Activated T-helper 2 cell treated with anti-CD3 and anti-CD28 coated beads, Interferon-gamma antibody, Interleukin-2, Interleukin-4, amounts not matched to agents 10 μg/mL and 5 μg/mL and 100 μg/mL, durations not matched to agents 14 hours and 24 hours and 36 hours (primary cell): ENCODE measurements at places on chromosomes 5 and 9. TPM values are rescaled to one million over a fixed set of nuclear protein-coding genes. Genes with fewer than 3 reads are reported as not detected.

GABRP gene
- not detected in 2 replicates for total RNA-seq

DNA sequence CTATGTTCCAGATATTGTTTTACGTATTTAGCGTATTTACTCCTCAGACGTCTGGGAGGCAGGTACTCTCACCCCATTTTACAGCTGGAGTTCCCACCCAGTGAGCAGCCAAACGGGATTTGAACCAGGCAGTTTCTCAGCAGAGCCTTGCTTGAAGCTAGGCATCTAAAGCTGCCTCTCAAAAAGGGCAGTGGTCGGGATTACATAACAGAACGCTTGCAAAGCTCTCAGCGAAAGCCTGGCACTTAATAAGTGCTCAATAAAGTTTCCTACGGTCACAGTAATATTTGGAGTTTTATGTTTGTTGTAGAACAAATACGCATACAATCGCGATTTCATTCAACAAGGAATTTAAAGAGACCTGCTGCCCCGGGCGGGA, 286 bp upstream of the BSPRY start:
- no peak for DNase-seq

DNA sequence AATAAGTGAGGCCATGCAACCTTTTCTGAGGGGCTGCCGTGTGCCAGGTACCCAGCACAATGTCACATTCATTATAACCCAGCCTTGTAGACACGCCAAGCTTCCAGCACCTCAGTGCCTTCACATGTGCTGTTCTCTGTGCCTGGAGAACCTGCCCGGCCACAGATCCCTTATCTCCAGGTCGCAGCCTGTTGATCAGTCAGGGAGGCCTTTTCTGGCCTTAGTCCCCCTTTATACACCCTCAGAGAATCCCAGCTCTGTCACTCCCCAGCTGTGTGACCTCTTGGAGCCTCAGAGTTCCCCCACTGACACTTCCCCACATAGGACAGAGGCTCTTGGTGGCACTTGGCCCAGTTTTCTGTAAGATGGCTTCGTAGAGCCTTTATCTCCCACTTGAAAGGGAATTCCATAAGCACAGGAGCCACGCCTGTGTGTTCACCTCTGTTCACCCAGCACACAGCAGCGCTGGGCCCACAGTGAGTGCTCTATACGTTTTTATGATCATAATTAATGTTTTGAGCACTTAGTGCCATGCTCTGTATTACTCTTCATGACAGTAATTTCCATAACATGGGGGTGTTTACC, 38.7 kb downstream of the NEURL1B start:
- no peak for DNase-seq

DNA sequence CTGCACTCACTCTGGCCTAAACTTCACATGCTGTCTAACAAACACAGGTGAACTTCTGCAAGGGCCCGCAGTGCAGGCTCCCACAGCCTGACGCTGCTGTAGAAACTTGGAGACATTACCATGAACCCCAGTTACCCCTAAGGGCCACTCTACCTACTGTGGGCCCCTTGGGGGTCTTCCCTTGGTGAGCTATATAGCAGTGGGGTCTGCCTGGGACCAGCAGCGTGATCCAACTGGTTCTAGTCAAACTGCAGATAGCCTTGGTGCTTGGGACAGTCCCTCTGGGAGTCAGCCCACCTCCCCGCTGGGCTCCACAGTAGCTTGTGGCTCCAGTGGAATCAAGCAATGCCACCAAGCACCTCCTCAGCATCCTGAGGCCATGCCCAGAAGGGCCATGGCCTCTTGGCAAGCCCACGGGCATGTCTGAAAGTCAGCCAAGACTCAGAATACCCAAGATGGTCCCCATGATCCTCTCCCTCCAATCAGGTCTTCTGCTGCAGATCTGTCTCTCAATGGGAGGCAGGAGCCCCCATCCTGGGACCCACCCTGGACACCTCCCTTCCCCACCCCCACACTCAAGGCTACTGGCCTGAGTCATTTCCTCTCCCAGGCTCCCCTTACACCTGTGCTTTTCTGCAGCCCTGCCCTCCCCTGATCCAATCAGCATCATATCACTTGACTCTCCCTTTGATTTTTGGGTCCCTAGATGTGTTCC, 230.0 kb upstream of the IRX1 start:
- DNase-seq: no peak

ENTREP1 gene
- total RNA-seq: not detected in 2 replicates

DNA sequence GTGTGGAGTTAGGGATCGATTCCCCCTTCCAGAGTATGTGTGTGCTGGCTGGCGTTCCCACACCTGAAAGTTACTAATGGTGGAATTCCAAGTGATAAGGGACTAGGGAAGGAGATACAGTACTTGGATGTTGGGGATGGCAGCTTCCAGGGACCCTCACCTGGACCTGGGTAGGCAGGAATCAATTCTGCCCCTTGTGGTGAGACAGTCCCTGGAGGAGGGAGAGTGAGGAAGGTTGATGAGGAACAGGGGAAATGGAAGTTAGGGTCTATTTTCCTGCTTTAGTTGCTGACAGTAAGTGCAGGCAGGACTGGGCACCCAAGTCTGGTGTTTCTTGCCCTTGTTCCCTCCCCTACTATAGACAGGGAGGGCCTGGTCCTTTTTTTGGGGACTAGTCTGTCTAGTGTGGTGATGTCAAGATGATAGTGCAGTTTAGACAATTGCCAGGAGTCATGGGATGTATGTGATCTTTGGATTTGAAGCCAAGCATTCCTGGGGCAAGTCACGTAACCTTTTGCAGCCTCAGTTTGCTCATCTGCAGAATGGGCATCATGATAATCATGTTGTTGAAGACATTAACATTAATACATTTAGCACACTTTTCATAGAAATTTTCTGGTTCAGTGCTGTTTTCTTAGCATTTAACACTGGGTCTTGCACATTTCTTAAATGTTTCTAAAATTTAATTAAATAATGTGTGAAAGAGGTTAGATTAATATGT, 51.7 kb downstream of the DAB2IP start:
- DNase-seq: no peak

DNA sequence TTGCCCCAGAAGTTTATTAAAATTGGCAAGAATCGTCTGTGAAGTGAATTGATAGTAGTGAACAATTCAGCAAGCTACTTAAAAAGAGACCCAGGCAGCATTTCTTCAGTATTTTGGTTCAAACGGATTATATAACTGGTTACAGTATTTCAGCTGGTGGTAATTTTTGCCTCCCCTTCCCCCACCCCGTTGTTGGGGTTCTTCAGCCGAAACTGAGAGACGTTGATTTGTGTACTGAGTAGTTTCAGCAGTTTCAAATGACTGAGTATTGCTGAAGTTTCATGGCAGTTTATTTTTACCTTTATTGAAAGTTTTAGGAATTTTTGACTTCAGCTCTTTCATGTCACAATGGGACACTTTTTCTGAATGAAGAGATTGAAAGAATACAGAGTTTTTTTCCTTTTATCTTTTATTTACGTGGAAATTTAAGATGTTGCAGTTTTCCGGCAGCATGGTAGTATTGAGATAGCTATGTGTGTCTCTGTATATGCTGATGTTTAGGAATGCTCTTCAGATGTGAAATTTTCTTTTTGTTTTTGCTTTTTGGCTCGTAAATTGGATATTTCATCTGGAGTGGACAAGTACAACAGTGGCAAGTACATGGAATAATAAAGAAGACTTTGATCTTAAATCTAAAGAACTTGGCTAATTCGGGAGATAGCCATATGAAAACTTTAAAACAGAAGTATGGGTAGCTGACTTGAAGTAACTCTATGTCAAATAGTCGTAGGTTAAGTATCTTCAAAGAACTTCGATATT, 1.9 kb downstream of the GPBP1 start:
- peak; percentile 28 for DNase-seq

FOXD4L5 gene
- 0.09 and 0.23 TPM in 2 replicates for total RNA-seq

DNA sequence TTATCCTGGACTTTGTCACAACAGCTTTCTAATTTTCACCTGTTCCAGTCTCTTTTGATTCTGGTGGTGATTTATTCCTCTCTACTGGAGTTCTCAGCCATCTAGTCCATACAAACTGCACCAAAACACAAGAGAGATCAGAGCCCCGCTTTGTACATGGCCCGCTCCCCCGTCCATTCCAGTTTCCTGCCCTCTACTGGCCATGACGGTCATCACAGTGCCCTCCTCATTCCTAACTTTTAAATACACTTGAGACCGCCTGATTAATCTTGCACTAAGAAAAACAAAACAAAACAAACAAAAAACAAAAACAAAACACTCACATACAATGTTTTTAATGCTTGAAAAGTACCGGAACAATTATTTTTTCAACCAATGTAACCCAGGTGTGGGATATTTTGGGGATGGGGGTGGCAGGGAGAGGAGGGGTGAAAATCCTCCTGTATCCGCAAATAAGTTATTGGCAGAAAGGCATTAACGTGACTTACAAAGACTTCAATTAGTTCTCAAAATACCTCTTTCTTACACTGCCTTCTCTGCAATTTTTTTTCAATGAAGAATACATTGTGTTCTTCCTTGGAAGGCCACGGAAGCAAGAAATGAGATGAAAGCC, 84.8 kb upstream of the PAM start:
- no peak for DNase-seq

LRRTM2 gene
- total RNA-seq: 0.44 and 0.59 TPM in 2 replicates

DNA sequence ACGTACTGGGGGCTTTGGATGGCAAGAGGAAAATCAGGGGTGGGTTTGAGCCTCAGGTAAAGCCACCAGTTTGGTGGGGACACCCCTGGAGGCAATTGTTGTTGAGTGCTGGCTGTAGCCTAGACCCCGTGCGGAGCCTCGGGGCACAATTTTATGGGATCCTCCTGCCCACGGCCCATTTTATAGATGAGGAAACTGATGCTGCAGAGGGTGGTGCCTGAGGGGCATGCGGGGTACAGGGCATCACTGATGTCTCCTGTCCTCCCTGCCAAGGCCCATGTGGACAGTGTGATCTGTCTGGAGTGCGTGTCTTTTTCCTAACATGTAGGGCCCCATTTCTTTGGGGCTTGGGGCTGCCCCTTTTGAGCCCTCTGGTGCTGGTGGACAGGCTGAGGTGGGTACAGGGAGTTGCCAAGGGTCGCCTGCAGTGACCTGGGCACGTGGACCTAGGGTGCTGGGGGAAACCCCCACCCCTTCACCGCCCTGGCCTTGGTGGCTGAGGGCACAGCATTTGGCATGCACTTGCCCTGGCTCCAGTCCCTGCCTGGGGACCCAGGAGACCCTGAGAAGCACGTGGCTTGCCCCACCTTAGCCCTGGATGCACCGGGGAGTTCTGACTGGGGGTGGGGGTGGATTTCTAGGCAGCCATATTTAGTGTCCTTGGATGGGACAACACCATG, 22.1 kb downstream of the WNK2 start:
- DNase-seq: no peak

TEX48 gene
- total RNA-seq: 0.41 and 0.68 TPM in 2 replicates

- DNase-seq: no peak
Observed at GRCh38 chr5:36701085-36701698, 94.8 kb downstream of the SLC1A3 start.

- no peak for DNase-seq
Observed at GRCh38 chr5:91706785-91707520, 323.8 kb upstream of the ARRDC3 start.

DNA sequence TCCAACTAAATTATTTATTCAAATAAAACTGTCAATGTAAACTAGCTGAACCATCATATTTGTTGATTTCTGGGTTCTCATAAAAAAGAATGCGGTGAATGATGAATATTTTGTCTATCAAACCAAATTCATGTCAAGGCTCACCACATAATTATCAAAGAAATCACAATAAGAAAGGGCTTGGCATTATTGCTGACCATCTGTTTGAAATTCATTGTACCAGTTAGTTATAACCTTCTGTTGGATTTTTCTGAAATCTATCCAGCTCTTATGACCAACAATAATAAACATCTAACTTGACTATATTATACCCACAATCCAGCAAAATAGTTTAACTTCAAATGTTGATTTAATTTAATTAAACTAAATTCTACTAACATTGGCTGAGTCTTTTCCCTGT, 53.1 kb downstream of the GABRA1 start:
- no peak for DNase-seq

GRCh38 chr9:93076101-93076791, 17.7 kb downstream of the SUSD3 start:
- DNase-seq: no peak

DNA sequence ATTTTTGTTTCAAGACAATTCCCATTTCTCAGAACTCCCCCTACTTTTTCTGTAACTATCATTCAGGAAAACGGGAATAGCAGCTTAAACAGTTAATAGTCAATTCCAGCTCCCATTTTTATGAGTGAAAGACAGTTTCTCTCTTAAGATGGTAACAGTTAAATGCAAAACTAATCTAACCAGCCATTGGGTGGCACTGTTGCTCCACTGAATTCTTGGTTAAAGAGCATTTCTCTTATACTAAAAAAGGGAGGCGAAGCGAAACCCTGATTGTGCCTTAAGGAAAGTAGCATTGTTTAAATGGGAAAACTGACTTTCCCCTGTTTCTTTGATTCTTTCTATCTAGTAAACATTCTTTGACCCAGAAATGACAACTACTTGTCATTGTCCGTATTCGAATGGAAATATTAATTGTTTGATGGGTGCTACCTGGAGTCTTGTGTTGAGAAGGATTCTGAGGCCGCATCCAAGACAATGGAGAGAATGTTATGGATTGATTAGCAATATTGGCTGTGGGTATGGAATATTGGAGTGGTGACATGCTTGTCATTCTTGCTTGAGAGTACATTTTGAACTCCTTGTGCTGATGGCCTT, 507.8 kb downstream of the MAT2B start:
- no peak for DNase-seq

PCDHA9 gene
- total RNA-seq: not detected in 2 replicates

DNA sequence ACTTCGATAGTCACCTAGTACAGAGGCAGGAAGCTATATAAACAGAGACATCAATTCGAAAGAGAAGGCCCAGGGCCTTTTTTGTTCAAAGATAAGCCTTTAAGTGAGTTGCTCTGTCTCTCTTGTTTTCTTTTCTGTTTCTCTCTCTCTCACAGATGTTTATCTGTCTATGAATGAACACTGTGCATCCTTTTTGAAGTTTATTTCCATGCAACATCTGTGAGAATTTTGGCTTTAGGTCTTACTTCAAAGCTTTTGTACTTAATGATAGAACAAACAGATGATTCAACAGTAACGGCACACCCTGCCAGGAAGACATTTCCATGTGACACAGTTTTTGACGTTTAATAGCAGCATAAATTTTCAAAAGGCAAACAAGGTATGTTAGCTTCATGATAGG, 1413.1 kb upstream of the CDH6 start:
- no peak for DNase-seq

GRCh38 chr5:95892784-95893354, 68.8 kb downstream of the ELL2 start:
- no peak for DNase-seq

- no peak for DNase-seq
Observed at GRCh38 chr5:41763574-41763973, 106.7 kb downstream of the OXCT1 start.

SPATA31C1 gene
- total RNA-seq: not detected in 2 replicates

SLC6A3 gene
- total RNA-seq: not detected in 2 replicates
